ENCODE measurements at places on chromosomes 7 and 10.

- no peak for DNase-seq
Measured at GRCh38 chr10:16780338-16780880, 36.8 kb downstream of the RSU1 start.

GRCh38 chr10:103564776-103565520, 71.4 kb downstream of the NEURL1 start:
- peak; percentile 83 for DNase-seq

DNA sequence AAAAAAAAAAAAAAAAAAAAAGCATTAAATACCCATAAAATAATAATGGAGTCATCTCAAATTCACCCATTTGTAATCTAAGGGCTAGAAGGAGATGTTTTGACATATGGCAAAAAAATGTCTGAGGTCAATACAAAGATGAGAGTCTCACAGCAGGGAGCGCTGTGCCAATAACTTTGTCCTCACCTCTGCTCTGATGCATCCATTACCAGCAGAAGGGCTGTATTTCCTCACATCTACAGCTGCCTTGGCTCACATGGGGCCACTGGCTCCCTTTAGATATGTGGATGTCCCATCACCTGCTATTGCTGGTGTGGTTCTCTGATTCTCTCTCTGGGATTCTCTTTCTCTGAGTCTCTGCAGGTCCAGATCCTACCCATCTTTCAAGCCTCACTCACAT, 90.3 kb upstream of the FAM133B start:
- DNase-seq: no peak

DNA sequence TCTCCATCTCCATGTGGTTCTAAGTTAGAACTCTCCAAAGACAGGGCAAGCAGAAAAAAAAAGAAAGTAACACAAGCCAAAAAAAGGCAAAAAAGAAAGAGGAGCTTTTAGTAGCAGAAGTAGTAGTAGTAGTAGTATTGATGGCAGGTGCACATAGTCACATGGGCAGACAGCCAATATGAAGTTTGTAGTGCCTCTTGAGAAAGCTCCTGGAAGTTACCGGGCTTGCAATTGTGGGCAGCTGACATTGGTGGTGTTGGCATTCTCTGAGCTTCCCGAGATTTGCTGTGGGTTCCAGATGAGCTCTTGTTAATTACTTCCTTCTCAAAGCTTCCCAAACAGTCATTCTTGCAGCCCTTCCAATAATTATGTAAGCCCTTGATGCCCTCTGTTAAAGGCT, 1128.5 kb downstream of the TYW1 start:
- DNase-seq: no peak

GRCh38 chr10:84654671-84655070, 326.3 kb downstream of the CCSER2 start:
- DNase-seq: no peak

DNA sequence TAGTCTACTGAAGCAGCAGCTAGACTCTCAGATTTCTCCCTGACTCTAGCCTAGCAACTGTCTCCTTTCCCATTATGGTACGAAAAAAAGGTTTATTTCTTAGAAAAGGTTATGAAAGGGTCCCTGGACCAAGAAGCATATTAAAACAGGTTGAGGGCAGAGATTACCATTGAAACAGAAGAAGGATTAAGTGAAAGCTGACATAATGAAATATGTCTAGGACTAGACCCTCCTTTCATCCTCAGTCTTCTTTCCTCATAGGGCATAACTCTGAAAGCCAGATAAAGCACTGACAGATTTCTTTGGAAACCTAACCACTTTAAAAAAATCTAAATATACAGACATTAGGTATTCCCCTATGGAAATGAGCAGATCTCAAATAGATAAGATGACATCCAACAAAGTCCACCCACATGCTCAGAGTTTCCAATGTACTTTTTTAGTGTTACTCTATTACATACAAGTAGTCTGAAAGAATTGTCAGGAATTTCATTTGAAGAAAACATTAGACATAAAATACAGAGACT, 58.6 kb downstream of the JMJD1C start:
- no peak for DNase-seq

DNA sequence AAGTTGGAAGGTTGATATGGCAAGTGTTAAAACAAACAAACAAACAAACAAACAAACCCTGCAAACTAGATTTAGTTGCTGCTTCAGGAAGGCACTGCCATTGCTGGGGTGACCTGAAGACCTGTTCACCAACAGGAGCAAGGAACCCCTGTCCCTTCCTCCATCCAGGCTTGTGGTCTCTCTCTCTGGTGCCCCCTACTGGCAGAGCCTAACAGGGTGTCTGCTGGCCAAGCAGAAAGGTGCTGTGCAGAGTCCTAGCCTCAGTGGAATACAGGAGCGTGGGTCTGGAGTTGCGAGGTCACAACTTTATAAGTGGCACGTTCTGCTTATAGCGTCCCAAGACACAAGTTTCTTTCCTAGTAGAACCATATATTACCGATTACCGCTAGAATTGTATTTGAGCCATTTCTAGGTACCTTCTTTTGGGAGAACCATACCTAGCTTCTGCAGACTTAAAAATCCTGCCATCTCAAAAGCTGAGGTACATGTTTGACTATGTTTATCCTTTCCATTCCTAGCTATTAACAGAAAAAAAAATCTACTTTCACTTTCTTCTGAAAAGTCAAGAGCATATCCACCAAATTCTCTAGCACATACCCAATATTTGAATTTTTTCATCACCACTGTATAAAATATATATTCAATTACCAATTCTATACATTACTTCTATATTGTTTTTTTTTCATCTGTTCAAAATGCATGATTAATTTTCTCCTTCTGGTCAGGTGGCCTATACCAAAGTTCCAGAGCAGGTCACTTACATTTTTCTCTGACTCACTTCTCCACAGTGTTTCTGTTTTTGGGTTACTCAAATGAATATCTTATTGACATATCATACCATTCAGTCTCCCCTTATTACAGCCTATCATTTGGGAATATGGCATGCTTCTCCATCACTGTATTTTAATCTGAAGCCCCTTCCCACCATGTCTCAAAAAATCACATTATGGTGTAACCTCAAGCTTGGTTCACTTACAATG, 29.1 kb upstream of the CALD1 start:
- DNase-seq: peak; percentile 71

DNA sequence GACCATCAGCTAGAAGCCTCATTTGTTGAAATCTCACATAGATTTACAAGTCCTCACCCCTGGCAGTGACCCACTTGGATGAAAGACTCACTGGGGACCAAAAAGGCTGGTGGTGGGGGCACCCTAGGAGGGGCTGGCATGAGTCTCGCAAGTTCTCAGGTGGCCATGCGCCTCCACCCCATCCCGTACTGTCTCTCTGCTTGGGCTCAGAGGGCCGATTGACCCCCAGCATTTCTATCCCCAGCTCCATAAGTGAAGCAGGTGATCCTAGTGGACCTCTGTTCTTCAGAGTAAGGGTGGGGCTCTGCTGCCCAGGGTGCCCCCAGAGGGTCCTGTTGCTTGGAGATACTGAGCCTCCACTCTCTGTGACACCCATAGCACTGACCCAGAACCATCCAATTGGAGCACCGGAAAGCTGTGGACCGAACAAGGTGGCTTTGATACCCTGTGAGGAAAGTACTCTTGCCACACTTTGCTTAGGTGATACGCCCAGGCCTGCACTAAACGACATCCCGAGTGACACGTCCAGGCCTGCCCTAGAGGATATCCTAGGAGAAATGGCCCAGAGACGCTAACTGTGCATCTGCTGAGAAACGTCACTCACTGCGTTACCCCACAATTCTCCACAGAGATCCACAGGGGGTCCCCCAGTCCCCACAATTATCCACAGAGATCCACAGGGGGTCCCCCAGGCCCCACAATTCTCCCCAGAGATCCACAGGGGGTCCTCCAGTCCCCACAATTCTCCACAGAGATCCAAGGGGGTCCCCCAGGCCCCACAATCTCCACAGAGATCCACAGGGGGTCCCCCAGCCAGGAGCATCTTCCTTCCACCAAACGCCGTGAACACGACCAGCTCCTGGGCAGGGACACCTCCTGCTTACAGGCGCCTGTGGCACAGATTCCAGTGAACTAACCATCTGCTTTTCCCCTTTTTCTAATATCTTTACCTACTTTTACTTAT, 262.9 kb downstream of the PTPRN2 start:
- no peak for DNase-seq

DNA sequence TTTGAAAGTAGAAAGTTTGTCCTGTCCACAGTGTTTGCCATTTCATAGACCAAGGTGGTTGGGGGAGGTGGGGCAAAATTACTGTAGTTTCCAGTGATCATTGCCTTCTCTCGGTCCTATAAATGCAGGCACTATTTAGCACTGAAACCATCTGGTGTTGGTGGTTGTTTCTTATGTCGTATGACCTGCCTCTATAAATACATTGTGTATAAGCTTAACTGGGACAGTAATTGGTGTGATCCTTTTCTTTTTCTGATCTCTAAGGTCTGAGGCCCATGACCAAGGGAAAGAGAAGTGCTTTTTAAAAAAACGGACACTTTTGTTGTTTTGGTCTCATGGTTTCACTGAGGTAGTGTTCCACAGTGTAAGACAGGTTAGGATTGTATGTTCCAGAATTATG, 63.1 kb downstream of the AUTS2 start:
- DNase-seq: no peak

- DNase-seq: peak; percentile 27
Measured at GRCh38 chr7:69896121-69896520, 297.8 kb downstream of the AUTS2 start.

DNA sequence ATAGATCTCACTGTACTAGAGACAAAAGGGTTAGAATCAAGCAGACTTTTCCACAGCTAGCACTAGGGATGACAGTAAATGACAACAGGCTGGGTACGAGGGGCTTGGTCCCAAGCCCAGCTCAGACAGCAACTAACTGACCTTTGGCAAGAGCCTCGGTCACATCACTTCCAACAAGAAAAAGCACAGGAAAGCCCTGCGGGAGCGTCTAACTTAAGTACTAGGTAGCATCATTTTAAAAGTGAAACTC, 22.8 kb downstream of the CALML3 start:
- no peak for DNase-seq

DNA sequence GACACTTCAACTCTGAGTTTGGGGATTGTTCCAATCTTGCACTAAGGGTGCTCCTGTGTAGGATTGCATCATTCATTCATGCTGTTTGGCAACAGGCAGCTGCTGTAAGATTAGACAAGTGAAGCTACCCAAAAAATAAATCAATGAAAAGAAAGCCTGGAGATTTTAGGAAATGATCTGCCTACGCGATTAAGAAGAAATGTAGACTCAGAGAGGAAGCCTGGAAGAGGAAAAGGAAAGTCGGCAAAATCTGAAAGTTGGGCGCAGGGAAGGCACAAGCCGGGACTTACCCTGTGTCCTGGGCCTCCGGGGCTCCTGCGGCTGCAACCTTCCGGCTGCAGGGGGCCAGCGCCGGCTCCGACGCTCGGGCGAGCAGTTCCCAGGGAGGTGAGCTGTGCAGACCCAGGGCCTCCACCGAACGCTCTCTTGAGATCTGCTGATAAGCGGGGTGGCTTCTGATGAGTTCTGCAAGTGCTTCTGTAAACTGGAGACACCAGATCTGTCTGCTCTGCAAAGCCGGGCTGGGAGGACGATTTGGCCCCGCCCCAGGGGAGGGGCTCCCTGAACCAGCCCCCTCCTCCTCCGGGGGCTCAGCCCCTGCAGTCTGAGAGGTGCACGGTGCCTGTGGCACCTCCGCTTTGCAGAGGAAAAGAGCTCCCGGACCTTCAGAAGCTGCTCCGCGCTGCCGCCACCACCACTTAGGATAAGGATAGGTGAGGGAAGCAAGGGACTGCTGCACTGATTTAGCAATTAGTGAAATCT, 17.4 kb downstream of the PSPH start:
- peak; percentile 92 for DNase-seq

GRCh38 chr7:44768628-44769371, 20.2 kb downstream of the ZMIZ2 start:
- no peak for DNase-seq

DNA sequence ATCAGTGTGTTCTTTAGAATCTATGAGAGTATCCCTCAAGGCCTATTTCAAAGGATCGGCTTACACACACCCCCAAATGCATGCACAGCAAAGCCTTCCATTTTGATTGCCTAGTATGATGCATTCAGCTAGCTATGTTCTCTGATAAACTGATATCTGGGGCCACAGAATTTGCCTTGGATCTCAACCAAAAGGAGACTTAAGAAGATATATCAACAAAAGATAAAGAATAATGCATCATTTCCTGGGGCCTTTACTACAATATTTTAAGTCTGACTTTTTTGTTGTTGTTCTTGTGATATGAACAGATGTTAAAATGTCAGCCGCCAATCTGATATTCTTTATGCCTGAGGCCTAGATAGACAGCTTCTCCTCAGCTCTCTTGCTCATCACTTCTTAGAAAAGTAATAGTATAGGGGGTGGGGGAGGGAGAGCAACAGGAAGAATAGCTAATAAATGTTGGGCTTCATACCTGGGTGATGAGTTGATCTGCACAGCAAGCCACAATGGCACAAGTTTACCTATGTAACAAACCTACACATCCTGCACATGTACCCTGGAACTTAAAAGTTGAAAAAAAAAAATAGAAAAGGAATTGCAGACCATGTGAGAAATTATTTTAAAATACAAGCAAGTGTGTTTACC, 792.9 kb upstream of the GHITM start:
- DNase-seq: no peak

DNA sequence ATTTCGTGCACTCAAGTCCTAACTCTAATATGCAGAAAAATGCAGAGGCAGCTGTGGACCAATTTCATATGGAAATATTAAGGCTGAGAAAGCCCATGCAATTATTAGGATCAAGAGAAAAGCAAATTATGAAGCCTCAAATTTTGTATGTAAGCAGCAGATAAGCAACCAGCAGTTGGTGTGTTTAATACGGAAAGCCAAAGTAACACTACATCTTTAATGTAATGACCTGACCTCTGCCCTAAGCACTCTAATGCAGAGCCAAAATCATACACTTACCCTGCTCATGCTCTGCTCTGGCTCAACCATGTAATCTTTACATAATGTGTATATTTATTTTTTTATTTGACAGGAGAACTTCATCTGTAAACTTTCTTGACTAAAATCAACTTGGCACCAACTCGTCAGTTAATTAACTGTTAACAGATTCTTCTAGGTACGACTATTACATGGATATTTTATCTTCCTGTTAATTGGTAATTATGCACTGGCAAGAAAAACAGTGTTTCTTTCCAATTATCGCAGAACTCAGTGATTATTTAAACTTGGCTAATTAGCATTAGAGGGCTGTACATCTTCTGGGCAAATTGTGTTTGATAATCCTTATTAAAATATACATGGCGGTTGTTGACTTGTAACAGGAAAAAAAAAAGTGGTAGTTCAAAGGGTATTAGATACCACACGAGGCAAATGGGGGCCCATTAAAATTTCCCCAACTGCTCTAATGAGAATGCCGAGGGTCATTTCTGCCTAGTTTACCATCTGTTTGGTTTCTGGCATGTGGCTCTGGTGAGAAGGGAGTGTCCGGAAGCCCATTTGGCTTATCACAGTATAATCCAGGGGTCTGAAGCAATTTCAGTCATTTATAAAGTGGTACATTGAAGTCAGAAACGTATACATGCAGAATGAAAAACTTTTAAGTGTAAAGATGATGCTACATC, 94.5 kb downstream of the RELN start:
- DNase-seq: no peak

All from WERI-Rb-1 (cell line).